NCI-H2107 (cell line): ENCODE measurements at places on chromosomes 16 and 17.

- no peak for DNase-seq
Measured at GRCh38 chr17:68568581-68568980, 32.6 kb downstream of the FAM20A start.

DNA sequence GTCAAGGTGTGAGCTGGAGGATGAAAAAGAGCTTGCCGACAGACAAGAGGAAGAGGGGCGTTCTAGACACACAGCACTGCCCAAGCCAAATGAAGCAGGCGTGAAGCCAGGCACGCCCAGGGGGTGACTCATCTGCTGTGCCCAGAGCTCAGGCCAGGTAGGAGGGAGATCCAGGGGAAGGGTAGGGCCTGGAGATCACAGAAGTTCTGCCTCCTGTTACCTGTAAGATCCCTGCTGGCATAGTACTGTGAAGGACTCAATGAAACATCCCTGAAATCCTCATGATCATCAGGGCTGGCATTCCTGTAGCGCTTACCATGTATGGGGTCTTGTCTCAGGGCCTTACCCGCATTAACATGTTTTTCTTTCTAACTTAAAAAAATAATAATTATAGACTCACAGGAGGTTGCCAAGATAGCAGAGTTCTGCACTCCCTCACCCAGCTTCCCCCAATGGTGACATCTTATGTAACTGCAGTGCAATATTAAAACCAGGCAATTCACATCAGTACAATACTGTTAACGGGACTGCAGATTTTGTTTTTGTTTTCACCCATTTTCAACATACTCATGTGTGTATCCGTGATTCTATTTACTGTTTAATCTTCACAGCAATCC lies 158.6 kb downstream of the XYLT1 start:
- no peak for DNase-seq

GRCh38 chr17:69853541-69854224 lies 221.3 kb upstream of the KCNJ16 start:
- no peak for DNase-seq

GRCh38 chr16:24493821-24494220 lies 45.5 kb upstream of the RBBP6 start:
- DNase-seq = no peak

DNA sequence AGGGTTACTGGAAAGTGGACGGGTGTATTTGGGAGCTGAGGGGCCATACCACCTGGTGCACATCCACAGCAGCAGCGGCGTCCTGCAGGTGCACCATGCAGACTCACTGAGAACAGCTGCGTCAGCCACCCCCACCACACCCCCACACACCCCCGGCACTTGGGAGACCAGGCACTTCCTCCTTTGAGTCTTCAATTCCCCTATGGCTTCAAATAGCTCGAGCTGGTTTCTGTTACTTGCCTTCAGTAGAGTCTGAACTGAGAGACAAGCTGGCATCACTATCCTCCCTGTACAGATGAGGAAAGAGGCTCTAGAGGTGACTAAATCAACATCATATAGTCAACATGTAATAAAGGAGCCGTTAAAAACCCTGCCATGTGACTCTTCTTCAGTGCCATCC lies 15.4 kb downstream of the CUEDC1 start:
- peak; percentile 84 for DNase-seq

DNA sequence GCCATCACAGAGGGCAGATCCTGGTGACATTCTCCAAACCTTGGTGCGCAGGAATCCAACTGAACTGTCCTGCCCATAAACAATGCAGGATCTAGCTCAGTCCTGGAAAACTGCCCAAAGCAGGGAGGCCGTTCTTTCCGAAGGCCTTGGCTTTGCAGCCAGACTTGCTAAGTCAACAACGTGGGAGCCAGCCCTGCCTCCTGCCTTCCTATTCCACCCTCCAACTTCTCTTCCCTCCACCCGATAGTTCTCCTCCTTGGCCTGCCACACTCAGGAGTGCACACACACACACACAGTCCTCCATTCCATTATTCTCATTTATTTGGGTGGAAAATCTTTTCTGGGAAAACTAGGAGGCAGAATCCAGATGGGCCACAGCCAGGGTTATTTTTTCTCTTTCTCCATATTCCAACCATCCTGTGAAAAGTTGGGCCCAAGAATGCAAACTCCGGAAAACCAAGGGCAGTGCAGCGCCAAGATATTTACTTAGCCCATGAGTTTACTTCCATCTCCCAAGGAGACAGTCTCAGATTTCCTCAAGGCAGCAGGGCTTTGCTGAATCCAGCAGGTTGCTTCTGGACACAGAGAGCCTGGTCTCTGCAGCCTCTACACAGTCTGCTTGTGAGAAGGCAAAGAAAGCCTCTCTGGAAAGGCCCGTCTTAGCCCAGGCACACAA lies 15.8 kb downstream of the COPRS start:
- no peak for DNase-seq

DNA sequence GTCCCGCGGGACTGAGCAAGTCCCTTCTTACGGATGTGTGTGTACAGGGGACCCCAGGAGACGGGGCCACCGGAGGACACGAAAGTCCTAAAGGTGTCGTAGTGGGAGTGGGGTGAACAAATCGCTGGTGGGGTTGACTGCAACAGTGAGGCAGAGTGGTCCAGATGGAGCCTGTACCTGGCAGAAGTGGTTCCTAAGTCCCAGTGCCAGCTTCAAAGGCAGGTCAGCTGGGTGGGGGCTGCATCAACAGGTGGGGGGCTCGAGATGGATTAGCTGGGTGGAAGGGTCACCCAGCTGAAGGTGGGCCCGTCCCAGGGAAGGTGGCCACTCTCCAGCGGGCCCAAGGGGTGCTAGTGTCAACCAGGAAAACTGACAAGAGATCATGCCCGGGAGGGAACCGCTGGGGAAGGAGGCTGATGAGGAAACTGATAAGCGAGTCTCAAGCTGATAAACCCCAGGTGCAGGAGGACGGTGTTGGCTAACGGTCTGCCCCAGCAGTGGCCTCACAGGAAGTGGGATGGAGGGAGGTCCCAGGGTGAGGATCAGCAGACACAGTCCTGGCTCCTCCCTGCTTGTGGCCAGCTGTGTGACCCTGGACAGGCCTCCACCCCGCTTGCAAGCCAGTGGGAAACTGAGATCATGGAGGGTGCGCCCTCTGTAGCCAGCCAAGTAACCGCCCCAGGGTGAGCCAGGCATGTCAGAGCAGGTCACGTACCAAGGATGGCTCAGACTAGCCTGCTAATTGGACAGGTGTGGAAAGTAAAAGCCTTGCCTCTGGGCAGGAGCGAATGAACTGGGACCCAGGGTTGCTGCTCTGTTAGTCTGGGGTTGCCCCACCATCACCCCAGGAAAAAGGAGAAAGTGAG lies 1.0 kb downstream of the ORAI3 start:
- no peak for DNase-seq

DNA sequence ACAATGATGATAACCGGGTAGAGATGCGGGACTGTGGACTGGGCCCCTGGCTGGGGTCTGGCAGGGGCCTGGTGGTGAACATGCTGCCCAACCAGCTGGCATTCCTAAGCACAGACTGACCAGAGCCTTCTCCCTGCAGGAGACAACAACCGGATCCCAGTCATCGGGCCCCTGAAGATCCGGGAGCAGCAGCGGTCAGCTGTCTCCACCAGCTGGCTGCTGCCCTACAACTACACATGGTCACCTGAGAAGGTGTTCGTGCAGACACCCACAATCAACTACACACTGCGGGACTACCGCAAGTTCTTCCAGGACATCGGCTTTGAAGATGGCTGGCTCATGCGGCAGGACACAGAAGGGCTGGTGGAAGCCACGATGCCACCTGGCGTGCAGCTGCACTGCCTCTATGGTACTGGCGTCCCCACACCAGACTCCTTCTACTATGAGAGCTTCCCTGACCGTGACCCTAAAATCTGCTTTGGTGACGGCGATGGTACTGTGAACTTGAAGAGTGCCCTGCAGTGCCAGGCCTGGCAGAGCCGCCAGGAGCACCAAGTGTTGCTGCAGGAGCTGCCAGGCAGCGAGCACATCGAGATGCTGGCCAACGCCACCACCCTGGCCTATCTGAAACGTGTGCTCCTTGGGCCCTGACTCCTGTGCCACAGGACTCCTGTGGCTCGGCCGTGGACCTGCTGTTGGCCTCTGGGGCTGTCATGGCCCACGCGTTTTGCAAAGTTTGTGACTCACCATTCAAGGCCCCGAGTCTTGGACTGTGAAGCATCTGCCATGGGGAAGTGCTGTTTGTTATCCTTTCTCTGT lies 5.1 kb upstream of the SLC7A6 start:
- no peak for DNase-seq

- peak; percentile 26 for DNase-seq
Measured at GRCh38 chr17:67629971-67630320, 87.8 kb upstream of the NOL11 start.

DNA sequence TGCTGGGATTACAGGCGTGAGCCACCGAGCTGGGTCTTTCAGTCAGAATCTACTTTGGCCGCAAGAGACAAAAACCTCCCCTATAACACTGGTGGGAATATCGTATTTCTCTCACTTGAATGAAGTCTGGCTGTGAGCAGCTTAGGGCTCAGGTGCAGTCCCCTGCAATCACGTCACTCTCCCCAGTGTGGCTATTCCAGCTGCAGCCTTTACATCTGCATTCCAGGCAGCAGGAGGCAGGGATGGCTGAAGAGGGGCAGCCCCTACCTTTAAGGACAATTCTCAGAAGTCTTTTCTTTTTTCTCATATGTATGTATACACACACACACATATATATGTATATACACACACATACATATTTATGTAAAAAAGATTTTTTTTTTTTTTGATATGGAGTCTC lies 3.0 kb downstream of the DEF8 start:
- peak; percentile 36 for DNase-seq

DNA sequence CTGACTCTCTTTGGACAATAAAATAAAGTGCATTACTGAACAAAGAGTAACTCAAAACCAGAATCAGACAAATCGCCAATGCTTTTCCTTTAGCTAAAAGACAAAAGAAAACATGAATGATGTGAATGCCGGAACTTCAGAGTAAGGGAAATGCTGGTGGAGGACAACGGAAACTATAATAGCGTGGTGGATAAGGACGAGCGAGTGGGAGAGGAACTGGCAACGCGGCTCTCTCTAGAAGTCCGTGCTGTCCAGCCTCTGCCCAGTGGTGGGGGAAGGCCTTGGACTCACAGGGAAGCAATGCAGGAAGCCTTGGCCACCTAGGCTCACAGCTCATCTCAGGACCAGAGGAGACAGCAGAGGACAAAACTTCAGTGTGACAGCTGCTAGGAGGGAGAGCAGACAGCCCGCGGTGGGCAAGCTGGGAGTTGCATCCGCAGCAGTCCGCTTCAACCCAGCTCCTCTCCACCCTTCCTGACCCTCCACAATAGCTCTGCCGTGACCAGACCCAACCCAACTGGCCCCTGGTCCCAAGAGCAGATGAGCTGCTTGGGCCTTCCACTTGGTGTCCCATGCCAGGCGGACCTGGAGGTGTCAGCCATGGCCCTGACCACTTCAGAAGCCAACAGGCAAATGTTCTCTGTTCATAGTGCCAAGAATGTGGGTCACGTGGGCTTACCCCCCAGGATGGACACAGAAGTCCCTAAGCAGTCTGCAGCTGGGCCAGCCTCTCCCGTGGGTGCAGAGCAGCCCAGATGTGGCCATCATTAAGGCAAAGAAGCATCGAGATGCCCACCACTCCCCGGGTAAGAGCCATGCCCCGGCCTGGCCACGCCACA lies 5.3 kb upstream of the FAAP100 start:
- no peak for DNase-seq

- no peak for DNase-seq
Measured at GRCh38 chr17:52145476-52145875, 13.0 kb downstream of the CA10 start.

- DNase-seq = no peak
Measured at GRCh38 chr17:77111934-77112296, 28.9 kb upstream of the SEC14L1 start.

GRCh38 chr17:38671939-38672720 lies 2.6 kb downstream of the EPOP start:
- DNase-seq = no peak

DNA sequence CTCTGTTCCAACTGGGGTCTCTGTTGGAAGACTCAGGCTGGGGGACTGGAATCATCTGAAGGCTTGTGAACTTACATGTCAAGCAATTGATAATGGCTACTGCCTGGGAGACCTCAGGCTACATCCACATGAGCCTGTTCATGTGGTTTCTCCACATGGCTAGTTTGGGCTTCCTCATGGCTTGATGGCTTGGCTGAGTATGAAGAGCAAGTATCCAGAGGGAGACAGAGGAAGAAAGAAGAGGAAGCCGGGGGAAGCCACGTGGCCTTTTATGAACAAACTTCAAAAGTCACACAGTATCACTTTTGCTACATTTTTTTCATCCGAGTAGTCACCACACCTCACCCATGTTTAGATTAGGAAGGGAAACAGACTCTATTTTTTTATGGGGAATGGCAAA lies 158.9 kb downstream of the TRIM37 start:
- DNase-seq = no peak

DNA sequence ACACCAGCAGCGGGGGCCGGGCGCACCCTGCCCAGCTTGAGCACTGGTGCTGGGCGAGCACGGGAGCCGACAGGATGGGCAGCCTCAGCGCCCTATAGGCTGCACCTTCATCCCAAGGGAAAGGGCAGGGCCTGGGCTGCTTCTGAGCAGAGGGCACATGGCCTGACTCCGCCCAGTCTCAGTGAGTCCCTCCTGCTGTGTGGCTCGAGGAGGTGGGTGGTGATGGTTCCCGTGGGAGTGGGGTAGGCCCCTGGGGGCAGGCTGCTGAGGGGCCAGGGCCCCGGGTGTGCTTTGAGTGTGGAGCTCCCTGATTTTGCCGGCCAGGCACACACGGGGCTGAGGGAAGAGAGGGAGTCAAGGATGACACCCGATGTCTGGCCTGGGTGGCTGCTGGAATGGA lies 37.9 kb downstream of the TSC2 start:
- no peak for DNase-seq

GRCh38 chr16:85812031-85812807 lies 12.7 kb downstream of the COX4I1 start:
- no peak for DNase-seq

DNA sequence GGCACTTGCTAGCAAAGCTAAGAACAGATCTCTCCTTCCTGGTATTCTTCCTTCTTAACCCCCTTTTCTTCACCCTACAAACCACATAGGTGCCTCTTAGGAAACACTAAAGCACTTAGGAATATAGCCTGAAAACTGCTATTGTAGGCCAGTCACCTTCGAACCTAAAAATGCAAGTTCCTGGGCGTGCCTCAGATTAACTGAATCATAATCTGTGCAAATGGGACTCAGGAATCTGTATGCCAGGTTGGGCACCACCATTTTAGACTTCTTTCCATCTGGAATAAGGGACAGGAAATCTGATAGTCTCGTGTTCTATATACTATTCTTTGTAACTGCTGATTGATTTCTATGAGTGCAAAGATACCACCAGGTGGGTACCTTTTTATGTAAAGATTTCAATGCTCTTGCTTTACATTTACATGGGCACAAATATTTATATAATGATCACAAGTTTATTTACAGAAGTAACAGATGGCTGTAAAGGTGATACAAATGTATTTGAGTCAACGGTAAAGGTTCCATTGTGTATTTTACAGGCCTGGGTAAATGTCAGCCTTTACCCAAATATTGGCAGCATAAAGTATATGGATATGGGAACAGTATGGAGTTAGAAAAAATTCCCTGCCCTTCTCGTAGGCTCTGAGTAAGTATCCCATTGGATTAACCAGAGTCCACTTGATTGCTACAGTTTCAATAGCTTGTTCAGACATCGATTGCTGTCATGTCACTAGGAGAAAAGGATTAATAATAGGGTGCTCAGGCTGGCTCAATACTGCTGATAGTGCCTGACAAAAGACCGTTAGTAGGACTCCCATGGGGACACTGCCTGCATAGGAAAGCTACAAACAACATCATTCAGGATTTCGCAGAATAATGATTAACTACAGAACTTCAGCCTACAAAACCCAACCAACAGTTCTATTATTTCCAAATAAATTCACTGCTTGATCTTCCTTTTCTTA lies 124.7 kb downstream of the SNX11 start:
- DNase-seq = no peak
